ENCODE measurements at places on chromosomes 12 and 14.

DNA sequence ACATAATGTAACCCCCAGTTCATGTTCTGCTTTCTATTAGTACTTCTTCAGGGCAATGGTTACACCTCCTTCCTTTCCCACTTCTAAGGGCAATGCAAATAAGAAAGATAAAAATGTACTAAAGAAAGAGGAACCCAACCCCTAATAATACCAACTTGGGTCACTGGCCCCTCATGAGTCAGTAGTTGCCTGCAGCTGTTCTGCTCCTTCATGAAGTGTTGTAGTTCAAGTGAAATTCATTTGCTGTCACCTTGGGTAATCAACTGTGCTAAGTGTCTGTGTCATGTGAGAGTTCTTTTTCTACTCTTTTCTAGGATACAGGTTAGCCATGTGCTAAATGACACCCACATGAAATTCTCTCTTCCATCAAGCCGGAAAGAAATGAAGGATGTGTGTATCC, 91.8 kb downstream of the PLXNC1 start:
- DNase-seq, result no peak

GRCh38 chr12:132502149-132502881, 12.4 kb downstream of the FBRSL1 start:
- DNase-seq, result no peak

GRCh38 chr12:65296508-65297265, 18.2 kb downstream of the MSRB3 start:
- no peak for DNase-seq

DNA sequence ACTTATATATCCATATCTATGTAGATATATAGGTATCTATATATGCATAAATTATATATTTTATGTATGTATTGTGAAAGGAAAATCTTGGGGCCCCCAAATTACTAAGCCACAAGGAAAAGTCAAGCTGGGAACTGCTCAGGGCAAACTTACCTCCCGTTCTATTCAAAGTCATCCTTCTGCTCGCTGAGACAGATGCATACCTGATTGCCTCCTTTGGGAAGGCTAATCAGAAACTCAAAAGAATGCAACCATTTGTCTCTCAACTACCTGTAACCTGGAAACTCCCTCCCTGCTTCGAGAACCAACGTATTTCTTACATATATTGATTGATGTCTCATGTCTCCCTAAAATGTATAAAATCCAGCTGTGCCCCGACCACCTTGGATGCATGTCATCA, 58.8 kb upstream of the C14orf132 start:
- no peak for DNase-seq

- DNase-seq, result no peak
Measured at GRCh38 chr12:72075401-72075800, 136.8 kb downstream of the TPH2 start.

DNA sequence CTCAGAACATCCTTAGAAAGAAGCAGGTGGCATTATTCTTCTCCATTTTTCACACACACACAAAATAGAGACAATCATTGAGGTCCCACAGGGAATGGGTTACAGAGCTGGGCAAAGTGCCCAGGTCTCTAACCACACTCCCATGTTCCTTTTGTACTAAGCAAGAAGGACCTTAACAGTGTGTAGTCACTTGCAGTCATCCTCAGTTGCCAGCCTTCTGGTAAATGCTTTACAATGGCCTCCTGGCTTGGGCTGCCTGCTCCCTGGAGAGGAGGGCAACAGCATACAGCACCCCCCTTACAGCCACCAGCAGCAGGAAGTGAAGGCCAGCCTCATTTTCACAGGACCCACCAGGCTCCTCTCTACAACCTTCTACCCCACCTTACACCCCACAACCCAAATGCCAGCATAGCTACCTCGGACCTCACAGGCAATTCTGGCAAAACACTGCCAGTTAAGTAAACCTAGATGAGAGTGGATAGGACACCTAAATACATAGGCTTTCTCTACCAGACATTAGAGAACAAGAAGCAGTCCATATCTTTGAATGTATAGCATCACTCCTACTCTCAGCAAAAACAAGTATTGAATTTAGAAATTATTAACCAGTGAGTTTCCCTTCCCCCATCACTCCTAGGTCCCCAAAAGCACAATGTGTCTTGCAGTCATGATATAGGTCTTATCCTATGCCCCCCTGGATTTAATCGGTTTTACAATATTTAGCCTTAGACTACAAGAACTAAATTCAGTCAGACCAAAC, 88.1 kb downstream of the PPP2R5E start:
- no peak for DNase-seq

DNA sequence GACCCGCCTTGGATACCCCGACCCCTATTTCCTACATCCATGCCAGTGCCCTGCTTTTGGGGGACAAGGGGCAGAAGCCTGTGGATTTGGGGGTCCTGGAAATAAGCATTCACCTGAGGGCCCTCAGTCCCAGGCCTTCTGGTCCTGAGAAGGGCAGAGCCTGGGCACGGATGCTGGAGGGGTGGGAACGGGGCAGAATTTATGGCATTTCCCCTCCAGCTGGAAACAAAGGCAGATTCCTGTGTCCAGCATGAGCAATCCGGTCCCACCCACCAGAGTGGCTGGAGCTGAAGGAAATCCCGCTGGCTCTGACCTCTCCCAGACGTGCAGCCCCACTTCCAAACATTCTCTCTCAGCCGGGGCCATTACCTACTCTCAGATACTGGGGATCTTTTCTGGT, 9.3 kb downstream of the ANKRD33 start:
- no peak for DNase-seq

GRCh38 chr14:80845856-80846255, 95.7 kb downstream of the CEP128 start:
- no peak for DNase-seq

DNA sequence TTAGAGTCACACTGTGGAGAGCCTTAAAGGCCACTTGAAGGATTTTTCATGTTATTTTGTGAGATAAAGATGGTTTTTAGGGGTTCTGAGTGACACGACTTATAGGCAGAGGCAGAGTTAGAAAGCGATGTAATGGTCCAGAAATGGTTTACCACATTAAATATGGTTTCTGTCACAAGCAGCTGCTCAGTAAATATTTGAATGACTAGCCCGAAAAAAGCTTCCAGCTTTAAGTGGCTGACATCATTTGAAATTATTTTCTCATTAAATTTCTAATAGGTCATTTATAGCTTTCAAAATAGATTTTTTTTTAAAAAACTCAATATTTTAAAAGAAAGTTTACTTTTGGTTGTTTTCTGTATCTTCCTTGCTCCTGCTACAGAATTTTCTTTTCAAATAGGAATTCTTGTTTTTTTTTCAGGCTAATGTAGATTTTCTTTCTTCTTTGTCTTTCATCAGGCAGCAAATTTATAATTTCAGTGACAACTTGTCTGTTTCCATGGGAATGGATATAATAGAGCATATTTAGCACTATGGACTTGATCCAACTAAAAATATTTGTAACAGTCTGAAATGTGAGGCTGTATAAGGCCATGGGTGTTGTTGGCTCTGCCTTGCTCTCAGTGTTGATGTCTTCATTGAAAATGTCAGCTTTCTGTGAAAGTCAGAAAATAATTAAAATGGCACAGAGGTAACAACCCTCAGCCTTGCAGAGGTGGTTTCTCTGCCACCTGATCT, 700.0 kb downstream of the TMTC2 start:
- DNase-seq, result no peak

DNA sequence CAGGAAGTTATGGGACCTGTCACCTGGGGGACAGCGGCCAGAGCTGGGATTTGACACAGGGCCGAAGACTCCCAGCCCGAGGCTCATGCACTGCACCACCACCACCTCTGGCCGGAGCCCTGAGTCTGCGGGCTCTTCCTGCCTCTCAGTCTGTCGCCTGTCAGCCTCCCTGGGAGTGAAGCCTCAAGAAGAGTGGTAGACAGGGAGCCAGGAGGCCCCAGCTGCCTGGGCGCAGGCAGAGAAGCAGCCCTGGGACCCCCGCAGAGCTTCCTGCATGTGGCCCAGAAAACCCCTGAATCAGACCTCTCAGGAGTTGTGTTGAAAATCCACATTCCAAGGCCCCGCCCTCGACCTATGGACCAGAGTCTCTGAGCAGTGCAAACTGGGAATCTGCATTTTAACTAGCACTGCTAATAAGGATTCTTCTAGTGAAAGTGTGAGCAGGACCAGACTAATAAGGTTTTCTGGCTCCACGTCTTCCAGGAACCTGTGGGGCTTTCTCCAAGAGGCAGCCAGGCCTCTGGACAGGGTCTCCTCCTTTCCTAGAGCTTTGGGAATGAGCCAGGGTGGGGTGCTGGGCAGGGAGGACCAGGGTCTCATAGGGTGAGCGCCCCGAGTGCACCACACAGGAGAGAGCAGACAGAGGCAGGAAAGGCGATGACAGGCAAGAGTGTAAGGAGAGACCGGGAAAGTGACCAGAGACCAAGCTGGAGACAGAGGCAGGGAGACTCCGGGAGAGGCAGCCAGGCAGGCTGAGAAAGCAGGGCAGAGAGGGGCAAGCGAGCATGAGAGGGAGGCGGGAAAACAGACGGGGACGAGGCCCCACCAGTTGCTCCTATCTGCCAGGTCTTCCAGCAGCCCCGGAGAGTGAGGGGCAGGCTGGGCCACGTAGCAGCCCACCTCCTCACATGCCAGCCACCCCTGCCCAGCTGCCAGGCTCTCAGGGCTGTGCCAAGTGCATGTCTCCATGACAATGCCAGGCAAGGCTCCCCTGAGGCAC, 112.4 kb downstream of the BCL11B start:
- DNase-seq, result no peak

DNA sequence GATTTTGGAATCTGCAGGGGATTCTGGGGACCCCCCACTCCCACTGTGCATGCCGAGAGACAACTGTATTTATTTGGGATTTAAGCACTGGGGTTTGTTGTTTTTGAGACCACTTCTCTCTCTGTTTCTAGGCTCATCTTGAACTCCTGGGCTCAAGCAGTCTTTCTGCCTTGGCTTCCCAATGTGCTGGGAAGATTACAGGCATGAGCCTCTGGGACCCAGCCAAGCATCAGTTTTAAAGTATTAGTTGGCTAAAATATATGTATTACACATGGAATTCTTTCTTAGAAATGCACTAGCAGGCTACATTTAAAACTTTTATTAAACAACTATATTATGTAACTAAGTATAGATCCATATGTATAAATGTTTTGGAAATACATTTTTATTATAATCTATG, 78.3 kb downstream of the AEBP2 start:
- no peak for DNase-seq

- DNase-seq, result no peak
Measured at GRCh38 chr12:3842517-3842916, 30.7 kb downstream of the PARP11 start.

DNA sequence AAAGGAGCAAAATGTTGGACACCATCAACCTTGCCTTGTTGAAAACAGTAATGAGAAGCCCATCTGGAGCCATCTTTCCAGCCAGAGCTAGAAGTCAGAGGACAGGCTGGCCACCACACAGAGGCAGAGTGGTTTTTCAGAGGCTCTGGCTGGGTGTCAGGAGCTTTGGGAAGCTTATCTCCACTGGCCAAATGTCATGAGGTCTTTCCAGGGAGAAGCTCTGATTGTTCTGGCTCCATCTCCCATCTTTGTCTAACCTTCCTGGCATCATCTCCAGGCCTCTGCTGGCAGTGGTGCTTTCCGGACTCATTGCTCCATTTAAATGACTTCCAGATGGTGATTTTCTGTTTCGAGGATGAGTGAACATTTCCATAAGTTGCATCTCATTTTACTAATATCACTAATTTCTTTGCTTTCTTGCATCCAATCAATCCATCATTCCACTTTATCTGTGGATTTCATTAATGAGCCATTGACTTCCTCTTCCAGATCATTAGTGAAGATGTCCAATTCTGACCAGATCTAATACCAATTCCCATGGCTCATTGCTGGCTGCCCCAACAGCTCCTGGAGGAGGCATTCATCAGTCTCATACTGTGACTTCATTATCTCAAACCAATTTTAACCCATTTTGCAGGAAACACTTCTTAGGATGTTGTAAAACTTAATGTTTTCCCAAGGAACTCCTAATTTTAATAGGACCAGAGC, 35.3 kb upstream of the TMTC1 start:
- DNase-seq, result no peak

DNA sequence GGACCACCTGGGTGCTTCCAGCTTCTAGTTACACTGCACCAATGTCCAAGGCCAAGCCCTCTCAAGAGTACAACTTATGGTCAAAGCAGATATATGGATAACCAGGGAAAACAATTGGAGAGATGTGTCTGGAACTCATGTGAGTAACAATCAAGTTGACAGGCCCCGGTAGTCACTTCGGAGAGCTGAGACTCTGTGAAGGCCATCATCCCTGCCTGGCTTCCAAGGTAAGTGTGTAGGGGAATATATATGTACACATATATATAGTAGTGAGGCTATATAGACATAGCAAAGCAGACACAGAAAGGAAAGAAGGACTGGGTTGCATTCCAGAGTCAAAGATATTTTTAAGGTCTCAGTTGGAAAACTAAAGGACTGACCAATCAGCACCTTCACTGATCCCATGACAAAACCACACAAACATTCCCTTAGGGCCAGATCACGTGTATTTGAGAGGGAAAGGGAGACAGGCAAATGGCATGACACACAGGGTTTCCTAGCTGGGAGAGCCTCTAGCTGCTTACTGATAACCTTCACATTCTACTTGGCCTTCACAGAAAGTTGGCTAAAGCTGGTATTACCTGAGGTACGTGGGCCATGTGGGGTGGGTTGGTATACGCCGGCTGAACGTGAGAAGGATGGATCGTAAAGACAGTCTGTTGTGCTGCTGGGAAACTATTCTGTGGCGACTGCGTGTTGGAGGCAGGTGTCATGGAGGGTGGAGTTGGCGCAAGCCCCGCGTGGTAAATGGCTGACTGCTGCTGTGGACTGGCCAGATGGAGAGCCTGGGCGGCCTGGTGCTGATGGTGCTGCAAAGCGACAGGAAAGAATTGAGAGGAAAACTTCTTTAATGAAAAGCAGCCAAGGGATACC, 50.0 kb downstream of the SH2B3 start:
- DNase-seq, result no peak

- DNase-seq, result no peak
Measured at GRCh38 chr14:26173581-26174110, 424.2 kb downstream of the NOVA1 start.

DNA sequence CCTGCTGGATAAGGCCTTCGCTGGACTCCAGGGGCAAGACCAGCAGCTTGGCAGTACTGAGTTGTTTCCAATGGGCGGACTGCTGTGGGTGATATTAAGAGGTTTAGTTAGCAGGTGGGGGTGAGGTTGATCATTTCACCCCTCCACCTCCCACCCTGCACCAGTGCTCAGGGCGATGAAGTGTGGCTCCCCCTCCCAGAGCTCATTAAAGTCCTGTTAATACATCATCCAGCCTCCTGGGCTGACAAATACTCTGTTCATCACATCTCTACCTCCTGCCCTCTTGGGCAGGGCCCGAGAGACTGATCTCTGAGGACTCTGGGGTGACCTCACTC, 2.4 kb upstream of the FIGNL2 start:
- DNase-seq, result no peak

- DNase-seq, result no peak
Measured at GRCh38 chr12:120170631-120171030, 23.9 kb downstream of the GCN1 start.

DNA sequence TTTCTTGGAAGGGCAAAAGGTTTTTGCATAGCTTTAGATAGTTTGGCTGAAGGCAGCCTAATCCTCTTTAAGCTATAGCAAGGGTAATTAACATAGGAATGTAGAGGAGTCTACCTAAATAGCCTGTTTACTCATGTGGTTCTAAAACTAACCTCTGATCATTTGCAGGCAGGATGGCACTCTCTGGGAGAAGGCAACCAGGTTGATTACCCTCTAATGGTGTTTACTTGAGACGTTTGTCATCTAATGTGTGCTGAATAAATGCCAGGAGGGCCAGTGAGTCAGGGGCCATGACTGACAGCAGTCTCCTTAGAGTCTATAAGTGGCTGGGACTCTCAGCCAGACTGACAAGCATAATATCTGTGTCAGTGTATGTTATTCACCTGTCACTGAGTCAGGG, 286.4 kb downstream of the PCNX1 start:
- DNase-seq, result no peak
